ENCODE measurements at places on chromosomes 11 and 22.

DNA sequence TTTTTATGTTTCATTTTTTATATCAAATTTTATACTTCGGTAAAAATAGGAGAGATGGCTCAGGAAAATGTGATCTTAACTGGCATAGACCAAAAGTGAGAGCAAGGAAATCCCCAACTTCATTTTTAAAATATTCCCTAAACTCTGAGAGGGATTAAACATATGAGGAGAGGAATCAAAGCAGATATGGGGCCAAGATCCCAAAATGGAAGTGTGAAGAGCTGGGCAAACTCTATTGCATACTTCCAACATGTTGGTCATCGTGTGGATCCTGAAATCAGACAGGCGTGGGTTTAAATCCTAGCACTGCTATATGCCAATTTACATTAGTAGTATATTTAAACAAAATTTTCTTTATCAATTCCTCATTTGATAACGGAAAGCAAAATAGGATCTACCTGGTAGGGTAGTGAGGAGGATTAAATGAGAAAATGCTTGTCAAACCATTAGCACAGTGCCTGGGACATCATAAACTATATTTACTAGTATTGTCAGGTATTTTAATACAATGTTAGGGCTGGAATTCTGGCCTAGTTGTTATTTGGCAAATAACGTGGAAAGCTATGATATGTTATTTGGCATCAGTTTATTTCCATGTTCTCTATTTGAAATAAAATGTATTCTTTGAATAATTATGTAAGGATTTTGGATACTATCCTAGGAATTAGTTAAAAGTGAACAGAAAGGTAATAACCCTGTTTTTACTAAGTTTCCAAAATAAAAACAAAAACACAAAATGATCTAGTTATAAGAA is 392.8 kb upstream of the CCDC90B start:
- DNase-seq, result no peak

DNA sequence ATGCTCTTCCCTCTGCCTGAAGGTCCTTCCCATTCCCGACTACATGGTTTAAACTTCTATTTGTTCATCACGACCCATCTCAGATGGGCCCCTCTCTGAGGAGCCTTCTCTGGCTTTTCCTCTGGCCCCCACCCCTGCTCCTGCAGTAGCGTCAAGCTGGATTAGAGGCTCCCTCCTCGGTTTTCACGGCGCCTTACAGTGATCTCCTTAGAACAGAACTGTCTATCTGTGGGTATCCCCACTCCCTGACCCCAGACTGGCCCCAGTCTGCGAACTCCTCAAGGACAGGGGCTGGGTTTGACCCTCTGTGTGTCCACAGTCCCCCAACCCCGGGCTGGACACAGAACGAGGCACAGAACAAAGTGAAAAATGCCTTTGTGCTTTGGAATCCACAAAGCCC is 2.8 kb downstream of the PLEKHB1 start:
- no peak for DNase-seq

DNA sequence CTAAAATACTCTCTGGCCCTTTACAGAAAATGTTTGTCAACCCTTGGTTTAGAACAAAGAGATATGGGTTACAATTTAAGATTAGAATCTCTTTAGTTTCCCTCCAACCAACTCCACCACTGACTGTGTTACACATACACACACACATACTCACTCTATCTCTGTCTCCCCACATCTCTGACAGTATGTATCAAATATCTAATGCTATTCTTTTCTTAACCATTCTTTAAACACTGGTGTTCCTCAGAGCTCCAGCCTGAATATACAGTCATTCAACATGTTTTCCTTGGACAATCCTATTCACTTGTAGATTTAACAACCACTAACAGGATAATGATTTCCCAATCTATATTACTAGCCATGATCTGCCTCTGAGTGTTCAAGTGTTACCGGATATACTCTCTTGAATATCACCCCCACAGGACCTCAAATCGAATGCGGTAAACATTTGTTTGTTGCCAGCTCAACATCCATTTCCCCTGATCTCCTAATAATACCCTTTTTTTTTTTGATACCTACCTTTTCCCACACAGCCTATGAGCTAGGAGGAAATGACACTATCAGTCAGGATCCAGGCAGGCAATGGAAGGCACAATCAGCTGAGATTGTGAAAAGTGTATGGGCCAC is 6.1 kb downstream of the MPZL3 start:
- DNase-seq, result no peak

GRCh38 chr11:64356498-64357411 is 2.2 kb upstream of the RPS6KA4 start:
- no peak for DNase-seq

DNA sequence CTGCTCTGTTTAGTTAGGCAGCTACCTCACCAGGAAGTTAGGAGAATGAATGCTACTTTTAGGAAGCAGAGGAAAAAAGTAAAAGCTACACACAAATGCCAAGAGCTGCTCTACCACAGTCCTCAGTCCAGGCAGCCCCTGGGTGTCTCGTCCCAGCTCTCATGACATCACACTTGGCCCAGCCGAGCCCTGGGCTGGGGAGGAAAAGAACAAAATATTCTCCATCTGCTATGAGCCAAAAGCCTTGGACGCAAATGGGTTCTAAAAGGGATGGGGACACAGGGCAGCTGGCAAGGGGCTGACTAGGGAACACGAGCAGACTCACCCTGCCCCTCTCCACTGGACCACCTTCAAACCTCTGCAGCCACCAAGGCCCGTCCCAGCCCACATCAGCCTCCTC is 26.1 kb downstream of the TMEM184B start:
- no peak for DNase-seq

DNA sequence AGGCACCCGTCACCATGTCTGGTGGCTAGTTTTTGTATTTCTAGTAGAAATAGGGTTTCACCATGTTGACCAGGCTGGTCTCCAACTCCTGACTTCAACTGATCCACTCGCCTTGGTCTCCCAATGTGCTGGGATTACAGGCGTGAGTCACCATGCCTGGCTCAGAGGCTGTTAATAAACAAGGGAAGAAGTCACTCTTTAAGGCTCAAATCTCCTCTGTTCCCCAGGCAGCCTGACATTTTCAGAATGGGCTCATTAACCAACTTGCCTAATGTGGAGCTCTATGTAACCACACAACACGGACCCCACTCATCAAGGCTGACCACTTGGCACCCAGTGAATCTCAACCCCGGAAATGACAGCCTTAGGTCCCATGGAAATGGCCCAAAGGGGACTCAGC is 24.1 kb downstream of the APOL3 start:
- DNase-seq, result no peak

DNA sequence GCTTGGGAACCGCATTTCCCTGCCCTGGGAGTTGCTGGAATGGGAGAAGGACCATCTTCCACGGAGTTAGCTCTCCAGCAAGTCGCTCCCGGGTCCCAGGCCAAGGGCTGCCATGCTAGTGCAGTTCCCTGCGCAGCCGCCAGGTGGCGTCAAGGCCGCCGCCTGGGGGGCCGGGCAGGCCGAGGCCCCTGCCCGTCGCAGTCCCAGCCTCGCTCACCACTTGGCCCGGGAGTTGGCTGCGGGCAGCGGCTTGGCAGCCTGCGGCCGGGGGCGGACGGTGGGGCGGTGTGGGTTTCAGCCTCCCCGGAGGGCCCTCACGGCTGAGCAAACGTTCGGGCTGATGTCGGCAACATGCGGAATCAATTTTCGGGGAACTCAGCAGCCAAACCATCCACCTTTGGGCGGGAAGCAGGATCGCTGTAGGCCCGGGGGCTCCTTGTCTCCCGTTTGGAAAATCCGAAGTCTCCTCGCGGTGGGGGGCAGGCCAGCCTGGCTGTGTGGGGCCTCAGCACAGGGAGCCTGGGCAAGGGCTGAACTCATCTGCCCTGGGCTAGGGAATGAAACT is 415.1 kb downstream of the SOX6 start:
- DNase-seq, result no peak

DNA sequence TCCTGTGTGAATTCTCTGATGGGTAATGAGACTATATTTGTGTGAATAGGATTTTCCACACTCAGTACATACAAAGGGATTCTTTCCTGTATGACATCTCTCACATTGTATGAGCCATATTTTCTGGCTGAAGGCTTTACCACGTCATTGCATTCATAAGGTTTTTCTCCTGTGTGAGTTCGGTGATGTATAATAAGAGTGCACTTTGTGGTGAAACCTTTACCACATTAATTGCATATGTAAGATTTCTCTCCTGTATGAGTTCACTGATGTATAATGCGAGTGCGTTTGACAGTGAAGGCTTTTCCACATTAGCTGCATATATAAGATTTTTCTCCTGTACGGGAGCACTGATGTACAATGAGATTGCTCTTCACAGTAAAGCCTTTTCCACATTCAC is 455.4 kb upstream of the CNTN5 start:
- no peak for DNase-seq
